CD4-positive, alpha-beta T cell treated with Interleukin-12 subunit alpha and Interleukin-12 subunit beta, for 1 hour (primary cell): ENCODE measurements at places on chromosomes 7 and 10.
A peak's percentile ranks its signal among the peaks of the same experiment; 100 is the strongest.

- no peak for DNase-seq
These were observed 22.8 kb downstream of the CYP17A1 start for GRCh38 chr10:102814453-102814871.

- DNase-seq = no peak
These were observed 45.1 kb downstream of the INPP5F start for GRCh38 chr10:119770928-119771327.

DNA sequence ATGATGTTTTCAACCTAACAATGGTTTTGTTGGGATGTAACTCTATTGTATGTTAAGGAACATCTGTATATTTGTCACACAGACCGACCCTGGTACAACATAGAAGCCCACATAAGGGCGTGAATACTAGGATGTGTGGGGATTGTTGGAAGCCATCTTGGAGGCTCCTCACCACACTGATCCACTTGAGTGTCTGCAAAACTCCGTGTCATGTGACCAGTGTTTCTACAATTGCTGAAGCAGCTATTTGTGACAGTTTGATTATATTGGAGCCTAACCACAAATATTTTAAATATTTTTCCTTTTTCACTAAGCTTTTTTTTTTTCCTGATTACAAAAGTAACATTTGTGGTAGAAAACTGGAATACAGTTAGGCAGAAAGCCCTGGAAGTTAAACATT lies 27.9 kb downstream of the RALA start:
- DNase-seq = no peak

DNA sequence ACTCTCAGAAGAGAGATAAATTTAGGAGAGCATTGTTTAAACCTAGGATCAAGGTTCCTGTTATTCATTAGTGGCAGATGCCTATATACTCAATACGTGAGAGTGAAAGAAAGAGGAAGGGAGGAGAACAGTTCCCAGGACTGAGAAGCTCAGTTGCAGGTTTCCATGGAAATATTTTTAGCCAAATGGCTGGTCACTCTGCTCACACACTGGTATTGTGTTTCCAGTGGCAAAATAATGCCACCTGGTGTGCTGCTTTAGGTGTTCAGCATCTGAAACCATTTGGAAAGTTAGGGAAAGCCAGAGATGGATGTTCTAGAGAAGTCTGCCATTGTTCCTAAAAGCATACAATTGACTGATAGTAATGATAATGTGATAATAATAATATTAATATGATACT lies 827.7 kb downstream of the SORCS3 start:
- no peak for DNase-seq

- no peak for DNase-seq
These were observed 295.0 kb downstream of the SUGCT start for GRCh38 chr7:40429826-40430225.

- no peak for DNase-seq
These were observed 302.2 kb downstream of the CCDC3 start for GRCh38 chr10:12699258-12699700.

DNA sequence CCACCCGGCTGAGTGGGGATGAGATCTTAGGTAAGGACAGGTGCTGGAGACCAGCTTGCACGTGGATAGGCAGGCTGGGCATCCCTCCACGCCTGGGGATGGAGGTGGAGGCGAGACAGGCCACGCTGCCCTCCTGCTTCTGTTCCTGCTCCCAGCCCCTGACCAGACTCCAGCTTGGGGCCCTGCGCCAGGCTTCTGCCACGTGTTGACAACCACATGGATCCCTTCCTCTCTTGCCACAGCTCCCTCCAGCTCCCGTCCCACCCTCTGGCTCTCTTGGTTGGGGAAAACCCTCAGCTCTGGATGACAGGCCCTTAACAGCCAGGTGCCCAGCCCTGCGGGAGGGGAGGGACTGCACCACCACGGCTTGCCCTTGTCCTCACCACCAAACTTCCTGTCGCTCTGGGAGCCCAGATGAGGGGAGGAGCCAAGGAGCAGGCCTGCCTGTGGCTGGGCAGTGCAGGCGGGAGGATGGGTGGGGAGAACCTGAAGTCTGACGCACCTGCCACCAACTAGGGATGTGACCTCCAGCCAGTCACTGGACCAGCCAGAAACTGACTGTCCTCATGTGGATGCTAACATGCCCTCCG lies 36.0 kb downstream of the KCNH2 start:
- peak; percentile 65 for DNase-seq

GRCh38 chr10:24974976-24975375 lies 22.6 kb upstream of the PRTFDC1 start:
- DNase-seq = no peak

GRCh38 chr10:23514321-23514720 lies 75.4 kb downstream of the OTUD1 start:
- DNase-seq = no peak
